ENCODE measurements at places on chromosomes 5 and 9.

GRCh38 chr9:127697575-127697974, 9.2 kb upstream of the CFAP157 start:
- no peak for DNase-seq

DNA sequence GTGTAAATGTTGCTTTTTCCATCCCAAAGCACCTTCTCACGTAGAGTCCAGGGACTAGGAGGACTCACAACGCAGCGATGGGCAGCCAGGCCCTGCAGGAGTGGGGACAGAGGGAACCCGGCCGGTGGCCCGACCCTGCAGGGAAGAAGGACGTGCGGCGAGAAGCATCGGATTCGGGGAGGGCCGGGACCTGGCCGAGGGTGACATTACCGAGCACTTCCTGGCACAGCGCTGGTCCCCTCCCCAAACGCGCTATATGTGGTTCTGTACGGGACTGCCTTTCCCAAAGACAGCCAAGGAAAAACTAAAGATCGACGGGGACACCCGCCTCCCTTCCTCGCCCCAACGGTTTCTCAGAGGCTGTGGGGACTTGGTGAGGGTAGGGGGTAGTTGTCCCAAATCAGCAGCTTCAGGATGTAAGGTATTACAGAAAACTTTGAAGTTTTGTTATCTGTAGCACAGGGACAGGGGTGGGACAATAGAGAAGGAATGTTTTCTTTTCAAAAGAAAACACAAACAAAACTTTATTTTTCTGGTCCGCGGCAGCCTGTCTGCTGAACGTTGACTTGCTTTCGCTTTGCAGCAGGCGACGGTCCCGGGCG, 887 bp upstream of the MAP3K1 start:
- DNase-seq: no peak

DNA sequence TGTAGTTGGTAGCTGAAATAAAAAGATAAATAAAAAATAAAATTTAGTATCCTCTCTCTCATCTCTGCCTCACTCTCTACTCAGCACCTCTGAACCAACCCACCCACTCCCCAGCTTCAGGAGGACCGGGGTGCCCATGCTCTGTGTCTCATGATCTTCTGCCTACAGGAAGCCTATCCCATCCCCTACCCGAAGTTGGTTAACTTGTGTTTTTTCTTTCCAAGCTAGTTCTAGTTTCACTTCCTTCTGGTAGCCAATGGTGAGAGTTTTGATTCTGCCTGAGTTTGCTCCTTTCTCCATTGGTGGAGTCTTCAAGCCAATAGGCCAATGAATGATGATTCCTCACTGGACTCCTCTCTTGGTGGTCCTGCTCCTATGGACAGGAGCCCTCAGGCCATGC, 32.1 kb downstream of the SNX24 start:
- no peak for DNase-seq

DNA sequence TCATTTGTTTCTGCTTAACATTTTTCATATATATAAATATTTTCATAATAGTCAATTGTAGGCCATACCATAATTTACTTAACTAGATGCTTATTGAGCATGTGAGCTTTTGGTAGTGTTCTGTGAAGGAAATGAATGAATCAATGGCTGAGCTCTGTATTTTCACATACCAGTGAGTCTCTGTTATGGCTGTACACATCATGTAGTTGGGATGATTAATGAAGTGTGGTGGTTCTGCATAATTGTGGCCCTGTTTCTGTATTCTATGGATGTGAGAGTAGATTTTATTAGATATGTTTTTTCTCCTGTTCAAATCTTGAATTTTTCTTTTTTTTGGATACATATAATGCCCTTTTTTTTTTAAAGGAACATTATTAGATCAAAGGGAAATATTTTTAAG, 56.2 kb downstream of the CTNNA1 start:
- DNase-seq: no peak

- no peak for DNase-seq
Measured at GRCh38 chr5:174692381-174692780, 32.0 kb upstream of the MSX2 start.

- no peak for DNase-seq
Measured at GRCh38 chr9:27451207-27451797, 72.8 kb upstream of the IFNK start.

DNA sequence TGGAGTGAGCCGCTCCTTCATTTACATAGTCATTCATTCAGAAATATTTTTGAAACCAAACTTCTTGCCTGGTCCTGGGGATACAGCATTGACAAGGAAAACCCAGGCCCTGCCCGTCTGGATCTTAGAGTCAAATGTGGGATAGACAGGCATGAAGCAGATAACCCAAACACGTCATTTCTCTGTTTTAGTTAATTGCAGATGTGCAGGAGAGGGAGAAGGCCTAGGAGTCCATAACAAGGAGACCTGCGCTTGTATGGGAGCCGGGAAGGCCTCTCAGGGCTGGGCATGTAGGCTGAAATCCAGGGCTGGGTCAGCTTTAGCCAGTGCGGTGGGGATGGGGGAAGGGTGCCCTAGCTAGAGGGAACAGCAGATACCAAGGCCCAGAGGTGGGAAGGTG, 43.3 kb downstream of the PRRX2 start:
- DNase-seq: no peak

GRCh38 chr5:108720391-108720790, 27.3 kb upstream of the FER start:
- DNase-seq: peak; percentile 44

DNA sequence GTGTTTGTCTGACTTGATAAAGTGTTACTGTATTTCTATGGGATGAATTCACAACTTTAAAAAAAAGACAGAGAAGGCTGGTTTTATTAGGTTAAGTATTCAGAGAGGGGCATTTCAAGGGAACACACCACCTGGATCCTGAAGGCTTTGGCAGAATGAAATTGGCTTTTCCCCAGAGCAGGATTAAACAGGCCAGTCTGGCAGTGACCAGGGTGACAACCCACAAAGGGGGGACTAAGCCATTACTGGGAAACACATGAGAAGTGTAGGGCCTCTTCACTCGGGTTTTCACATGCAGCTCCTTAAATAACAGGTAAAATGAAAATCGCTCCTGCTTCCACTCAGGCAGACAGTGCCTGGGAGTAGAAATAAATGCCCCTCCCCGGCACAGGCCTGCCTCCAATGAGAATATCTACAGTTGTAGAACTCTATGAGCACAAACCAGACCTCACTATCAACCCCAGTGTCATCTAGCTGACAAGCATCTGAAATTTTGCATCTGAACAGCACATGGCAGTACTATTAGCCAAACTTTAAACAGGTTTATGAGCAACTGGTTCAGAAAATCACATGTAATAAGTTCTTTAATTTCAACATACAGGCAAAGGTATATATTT, 85.8 kb downstream of the LHFPL2 start:
- no peak for DNase-seq

GRCh38 chr9:114928671-114929070, 1.7 kb downstream of the TNFSF8 start:
- DNase-seq: no peak

DNA sequence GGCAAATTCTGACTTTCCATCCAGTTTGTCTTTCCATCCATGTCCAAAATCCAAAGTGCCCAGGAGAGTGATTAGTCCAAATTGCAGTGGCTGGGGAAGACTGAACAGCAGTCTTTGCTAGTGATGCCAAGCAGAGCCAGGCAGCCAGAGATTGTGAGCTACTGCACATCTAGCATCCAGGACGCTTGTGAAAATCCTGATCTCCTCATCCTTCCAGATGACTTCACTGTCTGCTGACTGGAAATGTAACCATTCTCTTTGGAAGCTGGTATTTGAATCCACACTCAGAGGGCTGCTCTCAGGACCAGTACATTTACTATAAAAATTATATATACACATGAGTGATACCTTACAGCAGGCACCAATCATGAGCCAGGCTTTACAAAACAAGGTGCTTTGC, 49.6 kb downstream of the MACROH2A1 start:
- no peak for DNase-seq

DNA sequence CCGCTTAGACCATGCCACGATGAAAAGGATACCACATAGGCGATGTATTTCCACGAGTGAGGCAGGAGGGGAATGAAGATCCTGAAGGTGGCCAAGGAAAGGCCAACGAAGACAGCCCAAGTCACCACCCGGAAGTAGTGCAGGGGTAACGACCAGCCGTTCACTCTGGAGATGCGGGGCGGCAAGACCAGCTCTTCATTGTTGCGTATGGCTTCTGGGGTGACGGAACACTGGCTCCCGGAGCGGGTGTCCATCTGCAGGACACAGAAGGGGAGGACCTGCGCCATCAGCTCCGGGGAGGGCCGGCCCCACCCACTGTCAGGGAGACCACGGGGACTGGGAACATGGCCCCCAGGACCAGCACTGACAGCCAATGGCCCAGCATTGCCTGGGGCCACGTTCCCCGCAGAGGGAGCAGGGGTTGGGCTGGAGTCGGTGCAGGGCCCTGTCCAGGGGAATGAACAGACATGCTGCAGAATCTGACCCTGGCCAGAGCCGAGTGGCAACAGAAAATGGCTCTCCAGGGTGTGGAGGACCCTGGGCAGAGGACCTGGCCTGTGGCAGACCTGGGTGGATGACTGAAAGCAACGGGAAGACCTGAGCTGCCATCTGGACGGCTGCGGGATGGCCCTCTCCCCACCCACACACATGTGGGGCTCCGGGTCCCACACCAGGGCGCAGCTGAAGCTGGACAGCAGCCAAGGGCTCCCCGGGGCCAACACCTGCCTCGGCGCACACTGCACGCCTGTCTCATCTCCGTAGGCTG, 17.7 kb downstream of the ZDHHC11B start:
- DNase-seq: no peak

DNA sequence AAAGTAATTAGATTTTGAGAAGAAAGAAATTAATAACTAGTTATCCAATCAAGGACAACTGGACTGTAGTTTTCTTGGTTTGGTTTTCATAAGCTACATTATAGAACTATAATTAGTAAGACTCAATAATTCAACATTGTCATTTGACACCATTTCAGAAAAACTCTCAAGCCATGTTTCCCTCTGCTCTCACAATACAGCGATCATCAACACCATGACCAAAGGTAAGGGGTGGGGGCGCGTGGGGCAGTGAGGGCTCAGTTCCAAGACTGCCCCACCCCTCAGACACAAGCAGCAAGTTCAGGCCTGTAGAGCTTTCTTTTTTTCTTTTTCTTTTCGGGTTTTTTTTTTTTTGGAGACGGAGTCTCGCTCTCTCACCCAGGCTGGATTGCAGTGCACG, 6.4 kb downstream of the CMBL start:
- no peak for DNase-seq

- no peak for DNase-seq
Measured at GRCh38 chr9:126470241-126470993, 143.3 kb upstream of the LMX1B start.

- DNase-seq: peak; percentile 68
Measured at GRCh38 chr5:113331209-113331551, 103.6 kb downstream of the TSSK1B start.

- DNase-seq: no peak
Measured at GRCh38 chr9:132498531-132499210, 83.7 kb upstream of the BARHL1 start.

DNA sequence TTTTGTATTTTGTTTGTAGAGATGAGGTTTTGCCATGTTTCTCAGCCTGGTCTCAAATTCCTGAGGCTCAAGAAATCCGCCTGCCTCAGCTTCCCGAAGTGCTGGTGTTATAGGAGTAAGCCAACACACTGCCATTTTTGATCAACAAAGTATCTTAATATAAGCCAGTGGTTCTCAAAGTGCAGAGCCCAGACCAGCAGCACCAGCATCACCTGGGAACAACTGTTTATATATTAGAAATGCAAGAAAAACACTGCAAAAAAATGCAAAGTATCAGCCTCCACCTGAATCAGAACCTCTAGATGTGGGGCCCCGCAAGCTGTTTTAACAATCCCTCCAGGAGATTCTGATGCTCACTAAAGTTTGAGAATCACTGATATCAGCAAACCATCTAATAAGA, 6.2 kb downstream of the IL17B start:
- DNase-seq: no peak

GRCh38 chr5:131545845-131546244, 89.2 kb downstream of the RAPGEF6 start:
- peak; percentile 67 for DNase-seq

- no peak for DNase-seq
Measured at GRCh38 chr5:154086641-154087040, 47.9 kb downstream of the MFAP3 start.

DNA sequence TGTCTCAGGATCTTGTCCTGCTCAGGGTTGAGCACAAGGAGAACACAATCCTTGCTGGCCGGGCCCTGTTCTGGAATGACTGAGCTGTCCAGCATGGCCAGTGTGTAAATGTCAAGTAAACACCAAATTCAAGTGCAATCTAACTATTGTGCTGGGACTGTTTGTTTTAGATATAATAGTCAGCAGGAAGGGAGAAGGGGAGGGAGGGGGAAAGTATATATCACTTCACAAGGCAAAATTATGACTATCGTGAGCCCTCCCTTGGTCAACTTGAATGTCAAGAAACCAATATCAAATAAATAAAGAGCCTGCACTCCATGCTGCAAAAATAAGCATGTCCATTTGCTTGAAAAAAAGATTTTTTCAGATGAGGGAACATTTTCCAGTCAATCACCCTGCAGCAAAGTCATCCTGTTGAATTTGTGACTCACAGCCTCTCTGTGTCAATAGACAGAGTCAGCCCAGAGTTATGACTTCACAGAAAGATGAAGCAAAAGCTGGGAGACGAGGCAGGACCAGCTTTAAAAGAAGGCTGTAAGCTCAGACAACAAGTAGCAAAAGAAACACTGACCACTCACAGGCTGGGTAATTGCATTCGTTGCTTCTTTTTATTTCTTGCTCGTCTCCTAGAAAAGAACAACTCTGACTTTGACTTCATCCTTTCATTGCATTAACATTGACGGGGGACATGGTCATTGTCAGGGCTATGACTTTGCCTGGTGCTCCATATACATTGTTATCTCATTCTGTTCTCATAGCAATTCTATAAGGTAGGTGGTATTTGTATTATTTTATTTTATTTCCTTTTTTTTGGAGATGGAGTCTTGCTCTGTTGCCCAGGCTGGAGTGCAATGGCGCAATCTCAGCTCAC, 15.3 kb upstream of the KLF4 start:
- peak; percentile 78 for DNase-seq

- DNase-seq: peak; percentile 74
Measured at GRCh38 chr9:7237473-7238246, 479.9 kb downstream of the KDM4C start.

- no peak for DNase-seq
Measured at GRCh38 chr9:21903380-21903965, 90.7 kb downstream of the CDKN2A start.

GRCh38 chr5:149367249-149367971, 9.6 kb downstream of the PCYOX1L start:
- DNase-seq: peak; percentile 79

DNA sequence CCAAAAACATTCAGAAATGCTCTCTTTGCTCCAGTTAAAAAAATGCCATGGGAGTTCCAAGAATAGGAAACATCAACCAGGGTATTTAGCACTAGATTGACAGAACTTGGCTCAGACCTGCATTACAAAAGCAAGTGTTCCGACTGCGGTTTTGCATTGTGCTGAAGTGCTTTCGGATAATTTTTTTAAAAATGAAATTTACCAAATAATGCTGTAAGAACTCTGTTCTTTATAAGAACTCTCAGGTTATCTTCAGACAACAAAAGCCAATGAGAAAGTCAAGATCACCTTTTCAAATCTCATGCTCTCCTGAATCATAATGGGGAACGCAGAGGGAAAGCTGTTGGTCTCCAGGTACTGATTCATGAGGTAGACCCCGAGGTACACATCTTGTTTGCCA, 483 bp upstream of the PLPP6 start:
- DNase-seq: no peak

- DNase-seq: no peak
Measured at GRCh38 chr9:93601666-93602065, 25.3 kb downstream of the PHF2 start.

- no peak for DNase-seq
Measured at GRCh38 chr9:133606708-133607025, 2.5 kb downstream of the FAM163B start.

All from cardiac fibroblast (primary cell).